ENCODE measurements at places on chromosomes 3 and 15.

- peak; percentile 26 for DNase-seq
Measured at GRCh38 chr3:81419228-81419627, 342.2 kb downstream of the GBE1 start.

- DNase-seq, result no peak
Measured at GRCh38 chr3:193240436-193240849, 579 bp upstream of the PLAAT1 start.

- no peak for DNase-seq
Measured at GRCh38 chr3:111215481-111215880, 143.9 kb downstream of the NECTIN3 start.

DNA sequence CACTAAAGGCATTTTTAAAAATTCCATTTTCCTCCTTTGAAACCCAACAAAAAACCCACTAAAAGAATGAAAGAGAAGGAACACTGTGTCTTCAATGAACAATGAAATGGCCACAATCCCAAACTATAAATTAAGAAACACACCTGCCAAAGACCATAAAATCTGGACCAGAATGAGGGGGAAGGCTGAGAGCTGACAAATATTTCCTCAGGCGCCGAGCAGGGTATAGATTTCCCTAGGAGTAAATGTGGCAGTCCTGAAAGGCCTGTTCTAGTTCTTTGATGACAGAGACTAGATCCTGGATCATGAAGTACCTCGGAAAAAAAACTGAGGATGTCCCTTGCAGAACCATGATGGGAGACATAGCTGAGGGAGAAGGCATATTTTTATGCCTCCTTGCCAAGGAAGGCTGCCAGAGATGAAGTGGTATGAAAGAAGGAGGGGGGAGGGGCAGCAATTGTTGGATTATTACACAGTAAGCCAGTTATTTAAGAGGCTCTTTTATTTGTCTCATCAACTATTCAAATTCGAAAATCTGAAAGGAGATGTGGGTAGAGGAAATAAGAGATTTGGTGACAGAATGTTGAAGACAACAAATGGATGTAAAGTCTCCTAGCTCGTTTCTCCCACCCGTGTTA, 275.3 kb upstream of the GOLGA6L4 start:
- DNase-seq, result no peak

GRCh38 chr15:29690765-29691475, 131.3 kb downstream of the TJP1 start:
- DNase-seq, result no peak

DNA sequence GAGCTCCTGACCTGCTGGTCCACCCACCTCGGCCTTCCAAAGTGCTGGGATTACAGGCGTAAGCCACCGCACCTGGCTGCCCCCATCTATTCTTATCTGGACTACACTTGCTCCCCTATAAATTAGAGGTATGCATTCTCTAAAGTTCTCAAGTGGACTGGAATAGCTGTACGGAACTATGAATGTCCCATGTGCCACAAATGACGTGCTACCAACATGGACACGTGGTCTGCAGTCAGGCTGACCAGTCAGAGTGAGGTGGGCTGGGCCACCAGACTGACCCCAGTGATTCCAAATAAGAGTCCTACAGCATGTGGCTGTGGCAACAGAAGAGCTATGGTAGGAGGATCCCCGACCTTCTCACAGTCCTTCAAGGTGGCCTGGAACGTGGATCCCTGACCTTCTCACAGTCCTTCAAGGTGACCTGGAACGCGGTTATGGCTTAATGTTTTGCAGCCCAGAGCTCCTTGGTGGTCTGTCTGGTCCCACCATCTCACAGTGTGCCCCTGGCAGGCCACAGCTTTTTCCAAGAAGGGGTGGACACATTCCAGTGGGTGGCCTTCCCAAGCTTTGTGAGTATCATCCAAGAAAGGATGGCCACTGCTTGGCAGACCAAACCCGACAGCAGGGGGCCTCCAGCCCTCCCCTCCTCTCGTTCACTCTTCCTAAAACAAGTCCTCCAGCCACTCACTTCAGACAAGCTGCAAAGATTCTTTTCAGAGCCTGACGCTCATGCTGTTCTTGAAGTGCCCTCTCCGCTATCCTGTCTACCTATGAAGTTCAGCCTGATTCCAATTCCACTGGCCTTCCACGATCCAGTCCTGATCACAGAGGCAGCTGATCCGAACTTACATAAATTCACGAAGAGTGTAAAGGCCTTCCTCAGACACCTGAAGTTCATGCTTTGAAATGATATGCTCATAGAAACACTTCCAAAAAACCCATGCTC, 4.4 kb downstream of the ADAMTS17 start:
- DNase-seq, result no peak

- peak; percentile 31 for DNase-seq
Measured at GRCh38 chr3:57733790-57734189, 22.3 kb upstream of the SLMAP start.
